ENCODE measurements at places on chromosomes 11 and 22.

- peak; percentile 4 for DNase-seq
These were observed 9.5 kb downstream of the KCTD17 start for GRCh38 chr22:37060801-37061610.

DNA sequence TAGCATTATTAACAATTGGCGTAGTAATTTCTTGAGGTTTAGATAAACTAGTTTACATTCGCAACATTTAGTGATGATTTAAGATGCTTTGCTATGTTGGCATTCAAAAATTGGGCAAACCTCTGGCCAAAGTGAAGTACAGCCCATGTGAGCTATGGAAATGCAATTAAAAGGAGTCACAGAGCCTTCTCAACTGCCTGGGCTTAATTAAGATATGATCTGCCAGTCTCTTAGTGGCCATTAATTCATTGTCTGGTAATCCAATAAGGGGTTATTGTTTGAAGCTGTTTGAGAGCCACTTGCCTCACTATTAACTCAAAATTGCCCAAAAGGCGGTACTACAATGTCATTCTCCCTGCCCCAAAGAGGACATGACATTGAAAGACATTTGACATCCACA lies 608.9 kb downstream of the NTM start:
- DNase-seq: no peak

GRCh38 chr11:108713076-108713790 lies 48.4 kb downstream of the DDX10 start:
- DNase-seq: no peak

- no peak for DNase-seq
These were observed 12.1 kb downstream of the MS4A2 start for GRCh38 chr11:60100516-60100915.

DNA sequence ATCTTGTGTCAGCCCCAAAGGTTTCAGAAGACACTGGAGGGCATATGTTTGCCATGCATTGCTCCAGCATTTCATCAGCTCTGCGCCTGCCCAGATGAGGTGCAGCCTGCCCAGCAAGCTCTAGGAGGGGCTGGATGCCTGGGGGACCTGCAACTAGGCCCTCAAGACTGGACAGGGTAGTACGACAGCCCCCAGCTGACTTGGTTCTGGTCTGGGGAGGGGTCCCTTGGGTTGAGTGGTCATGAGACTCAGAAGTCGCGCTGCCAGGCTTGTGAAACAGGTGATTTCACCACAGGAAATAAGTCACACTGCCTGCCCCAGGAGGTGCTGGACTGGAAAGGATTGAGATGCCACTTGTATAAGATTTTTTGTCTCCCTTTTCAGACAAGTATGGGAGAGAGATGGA lies 23.4 kb downstream of the TPBGL start:
- peak; percentile 53 for DNase-seq
